Fibroblast of villous mesenchyme (primary cell): ENCODE measurements at places on chromosomes 16 and 17. TPM values are rescaled to one million over a fixed set of nuclear protein-coding genes. Genes with fewer than 3 reads are reported as not detected.

PTX4 gene
- total RNA-seq = 0.32 and 0.43 TPM in 2 replicates

OR2C1 gene
- total RNA-seq = not detected in 2 replicates

DHX8 gene
- total RNA-seq = 44.1 and 47.5 TPM in 2 replicates

C16orf86 gene
- total RNA-seq = 1.3 and 3.9 TPM in 2 replicates

CDK5R1 gene
- 0.64 and 0.86 TPM in 2 replicates for total RNA-seq

CAPNS2 gene
- 1.3 and 2.6 TPM in 2 replicates for total RNA-seq

EPN3 gene
- total RNA-seq = under 0.01 TPM in 1 of 2 replicates, not detected in the other

LHX1 gene
- not detected in 2 replicates for total RNA-seq

GRCh38 chr16:87367529-87367928 lies 16.0 kb downstream of the FBXO31 start:
- DNase-seq = no peak

DNA sequence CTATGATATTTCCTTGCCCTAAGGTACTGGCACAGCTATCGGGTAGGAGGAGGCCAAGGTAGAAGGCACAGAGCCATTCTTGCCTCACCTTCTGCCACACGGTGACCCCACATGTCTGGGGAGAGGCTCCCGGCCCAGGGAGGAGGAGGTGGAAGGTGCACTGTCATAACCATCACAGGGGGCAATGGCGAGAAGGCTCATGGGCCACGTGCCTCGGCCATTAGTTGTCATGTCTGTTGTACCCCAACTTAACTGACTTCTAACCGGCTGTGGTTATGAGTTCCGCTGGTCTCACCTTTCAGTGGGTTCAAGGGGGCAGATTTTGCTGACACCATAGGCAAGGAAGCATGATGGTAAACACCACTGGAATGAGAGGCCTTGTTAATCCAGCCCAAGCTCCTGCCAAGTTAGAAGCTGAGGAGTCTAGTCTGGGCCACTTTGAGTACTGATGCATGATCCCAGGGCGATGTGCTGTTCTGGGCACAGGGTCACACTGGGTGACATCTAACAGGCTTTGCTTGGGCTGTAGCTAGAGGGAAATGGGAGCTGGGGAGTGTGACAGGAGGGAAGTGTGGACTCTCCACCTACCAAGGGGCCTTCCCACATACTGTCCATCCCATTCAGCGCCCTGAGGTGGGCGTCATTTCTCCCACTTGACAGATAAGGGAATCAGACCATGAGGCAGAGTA lies 39.6 kb downstream of the HLF start:
- DNase-seq = no peak

- peak; percentile 88 for DNase-seq
Observed at GRCh38 chr16:77288222-77288621, 89.0 kb downstream of the SYCE1L start.

DNA sequence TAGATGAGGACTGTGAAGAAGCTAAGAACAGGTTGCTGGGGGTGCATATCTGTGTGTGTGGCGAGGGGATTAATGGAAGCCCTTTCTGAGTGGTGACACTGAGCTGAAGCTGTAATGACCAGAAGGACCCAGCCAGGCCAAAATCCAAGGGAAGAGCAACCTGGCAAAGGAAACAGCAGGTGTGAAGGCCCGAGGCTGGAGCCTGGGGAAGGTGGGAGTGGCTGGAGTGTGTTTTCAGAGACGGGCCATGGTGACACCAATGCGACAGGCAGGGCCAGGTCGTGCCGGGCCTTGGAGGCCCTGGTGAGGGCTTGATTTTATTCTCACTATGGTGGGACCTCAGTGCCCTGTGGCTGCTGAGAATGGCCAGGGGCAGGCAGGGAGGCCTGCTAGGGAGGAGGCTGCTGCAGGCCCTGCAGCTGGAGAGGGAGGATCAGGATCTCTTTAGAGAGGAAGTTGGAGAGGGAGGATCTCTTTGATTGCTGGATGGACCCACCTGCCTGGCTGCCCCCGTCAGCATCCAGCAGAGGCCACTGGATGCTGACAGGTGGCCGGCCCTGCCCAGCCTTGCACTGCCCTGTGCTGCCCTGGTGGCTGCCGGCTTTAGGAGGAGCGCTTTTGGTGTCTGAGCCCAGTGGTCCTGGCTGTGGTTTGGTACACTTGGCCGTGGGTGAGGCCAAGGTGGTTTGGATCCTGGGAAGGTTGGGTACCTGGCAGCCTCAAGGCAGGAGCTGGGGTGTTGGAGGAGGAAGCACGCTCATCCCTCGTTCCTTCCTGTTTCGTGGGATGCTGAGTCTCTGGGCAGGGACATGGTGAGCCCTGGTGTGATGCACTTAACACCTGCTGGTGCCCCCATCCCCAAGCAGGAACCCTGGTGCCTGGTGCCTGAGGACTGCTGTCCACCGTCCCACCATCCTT lies 188.3 kb downstream of the SEC14L1 start:
- no peak for DNase-seq

GRCh38 chr16:52492789-52493357 lies 54.1 kb downstream of the TOX3 start:
- no peak for DNase-seq

DNA sequence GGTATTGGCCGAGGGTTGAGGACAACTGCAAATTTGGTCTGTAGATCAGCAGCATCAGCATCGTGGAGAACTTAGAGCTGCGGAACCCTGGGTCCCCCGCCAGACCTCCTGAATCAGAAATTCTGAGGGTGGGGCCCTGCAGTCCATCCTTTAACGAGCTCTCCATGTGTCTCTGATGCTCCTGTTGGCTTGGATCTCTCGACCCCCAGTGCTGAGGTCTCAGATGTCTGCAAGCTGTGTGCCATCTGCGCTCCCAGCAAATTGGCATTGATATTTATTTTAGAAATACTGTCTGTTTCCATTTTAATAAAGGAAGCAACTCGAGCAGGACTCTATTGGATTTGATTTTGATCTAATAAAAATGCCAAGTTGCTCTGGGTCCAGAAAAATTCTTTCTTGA lies 250.0 kb downstream of the KATNIP start:
- DNase-seq = no peak

DNA sequence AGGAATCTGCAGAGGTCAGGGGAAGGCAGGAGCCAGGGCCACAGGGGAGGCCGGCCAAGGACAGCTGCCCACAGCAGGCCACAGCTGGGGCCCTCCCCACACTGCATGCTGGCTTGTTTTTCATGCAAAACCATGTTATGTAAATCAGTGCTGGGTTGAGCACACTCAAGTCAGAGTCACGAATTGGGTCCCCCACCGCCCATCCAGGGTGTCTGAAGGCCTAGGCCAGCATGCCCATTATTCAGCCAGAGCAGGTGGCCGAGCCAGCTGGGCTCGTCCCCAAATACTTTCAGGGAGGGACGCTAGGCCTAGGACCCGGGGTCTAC lies 51.2 kb upstream of the TOB1 start:
- DNase-seq = no peak

DNA sequence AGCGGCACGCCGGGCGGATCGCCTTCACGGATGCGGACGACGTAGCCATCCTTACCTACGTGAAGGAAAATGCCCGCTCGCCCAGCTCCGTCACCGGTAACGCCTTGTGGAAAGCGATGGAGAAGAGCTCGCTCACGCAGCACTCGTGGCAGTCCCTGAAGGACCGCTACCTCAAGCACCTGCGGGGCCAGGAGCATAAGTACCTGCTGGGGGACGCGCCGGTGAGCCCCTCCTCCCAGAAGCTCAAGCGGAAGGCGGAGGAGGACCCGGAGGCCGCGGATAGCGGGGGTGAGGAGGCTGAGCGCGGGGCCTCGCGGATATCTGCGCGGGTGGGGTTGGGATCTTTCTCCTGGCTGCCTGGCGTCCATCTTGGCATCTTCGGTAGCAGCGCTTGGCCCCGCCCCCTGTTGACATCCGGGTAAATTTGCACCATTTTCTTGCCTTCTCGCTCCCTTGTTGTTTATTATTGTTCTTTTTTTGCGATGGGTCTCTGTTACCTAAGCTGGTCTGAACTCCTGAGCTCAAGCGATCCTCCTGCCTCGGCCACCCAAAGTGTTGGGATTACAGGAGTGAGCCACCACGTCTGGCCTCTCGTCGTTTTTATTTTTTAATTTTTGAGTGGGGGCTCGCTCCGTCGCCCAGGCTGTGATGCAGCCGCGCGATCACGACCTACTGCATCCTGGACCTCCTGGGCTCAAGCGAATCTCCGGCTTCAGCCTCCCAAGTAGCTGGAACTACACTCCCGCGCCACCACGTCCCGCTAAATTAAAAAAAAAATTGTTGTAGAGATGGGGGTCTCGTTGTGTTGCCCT lies 898 bp downstream of the TERF2IP start:
- peak; percentile 76 for DNase-seq

DNA sequence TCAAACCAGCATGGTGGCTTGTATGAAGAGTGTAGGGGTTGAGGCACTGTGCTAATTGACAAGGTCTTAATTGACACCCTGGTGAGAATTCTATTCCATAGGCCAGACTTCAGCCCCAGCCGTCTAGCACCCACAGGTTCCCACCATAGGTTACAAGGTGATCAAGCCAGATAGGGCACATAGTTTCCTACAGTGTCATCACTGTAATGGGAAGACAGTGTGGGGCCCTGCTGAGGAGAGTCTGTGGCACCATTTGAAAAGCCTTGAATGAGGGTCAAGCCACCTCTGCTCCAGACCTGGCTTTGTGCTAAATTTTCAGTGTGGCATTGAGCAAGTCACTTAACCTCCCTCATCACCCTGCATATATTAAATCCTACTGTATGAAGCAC lies 36.2 kb downstream of the YPEL2 start:
- DNase-seq = no peak

DNA sequence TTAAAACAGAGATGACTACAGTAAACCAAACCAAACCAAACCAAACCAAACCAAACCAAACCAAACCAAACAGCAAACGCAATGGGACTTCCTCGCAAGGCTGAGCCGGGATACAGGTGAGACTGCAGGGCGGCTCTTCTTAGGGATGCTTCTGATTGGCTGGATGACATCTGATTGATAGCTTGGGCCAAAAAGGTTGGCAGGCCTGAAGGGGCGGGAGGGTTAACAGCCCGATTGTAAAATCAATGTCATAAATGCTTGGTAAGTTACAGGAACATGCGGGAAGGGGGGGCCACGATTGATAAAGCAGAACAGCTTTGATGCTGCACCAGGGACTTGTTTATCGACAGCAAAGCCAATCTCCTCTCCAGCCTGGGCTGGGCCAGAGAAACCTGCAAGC lies 86.1 kb downstream of the ZFHX3 start:
- DNase-seq = no peak

GRCh38 chr16:56657555-56658326 lies at the start of gene MT1F:
Gene MT1F, plus strand, starts transcription at chr16:56657959. Its CDS starts 100 bp downstream, at chr16:56658059.
- DNase-seq = peak; percentile 23

DNA sequence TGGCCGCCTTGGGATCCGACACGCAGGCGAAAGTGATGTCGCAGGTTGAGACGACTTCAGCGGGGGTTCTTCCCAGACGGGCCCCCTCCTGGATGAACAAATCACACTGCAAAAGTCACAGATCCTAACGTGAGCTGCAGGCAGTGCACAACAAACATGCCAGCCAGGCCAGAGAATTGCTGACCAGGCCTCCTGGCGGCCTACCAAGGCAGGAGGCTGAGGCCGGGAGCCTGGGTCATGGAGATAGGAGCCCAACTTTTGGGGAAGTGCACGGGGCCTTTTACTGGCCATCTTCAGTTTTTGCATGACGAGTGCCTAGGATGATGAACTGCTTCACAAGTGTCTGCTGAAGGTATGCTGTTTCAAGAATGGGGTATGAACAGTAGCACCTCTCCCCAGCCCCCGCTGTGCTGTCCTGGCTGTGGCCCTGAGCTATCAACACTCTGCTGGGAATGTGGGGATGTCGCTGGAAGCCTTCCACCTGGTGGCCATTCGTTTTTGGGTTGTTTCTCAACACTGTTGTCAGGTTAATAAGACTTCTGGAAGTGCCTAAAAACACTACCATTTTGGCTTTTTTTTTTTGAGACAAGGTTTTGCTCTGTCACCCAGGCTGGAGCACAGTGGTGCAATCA lies 12.2 kb upstream of the ROGDI start:
- DNase-seq = peak; percentile 32

GRCh38 chr17:4525691-4526397 lies 27.2 kb downstream of the SPNS2 start:
- DNase-seq = no peak

GRCh38 chr17:10614536-10615155 lies 42.5 kb downstream of the MYH3 start:
- peak; percentile 67 for DNase-seq

DNA sequence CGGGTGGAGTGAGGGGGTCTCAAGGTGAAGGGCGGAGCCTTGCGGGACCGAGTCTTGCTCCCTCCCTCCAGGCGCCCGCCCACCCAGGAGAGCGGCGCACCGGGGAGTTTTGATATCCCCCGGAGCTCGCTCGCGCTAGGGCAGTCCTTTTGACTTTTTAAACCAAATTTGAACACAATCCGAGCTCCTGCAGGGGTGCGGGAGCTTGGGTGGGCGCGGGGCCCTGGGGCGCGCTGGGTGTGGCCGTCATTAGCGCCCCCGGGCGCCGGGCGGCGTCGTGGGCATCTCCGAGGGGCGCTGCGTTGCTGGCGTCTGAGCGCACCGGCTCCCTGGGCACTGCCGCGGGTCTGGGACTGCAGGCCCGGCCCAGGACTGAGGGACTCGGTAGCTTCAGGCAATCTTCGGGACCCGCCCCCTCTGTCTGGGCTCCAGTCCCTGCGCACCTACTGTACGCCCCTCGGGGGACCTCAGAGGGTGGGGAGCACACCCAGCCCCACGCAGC lies 10.9 kb downstream of the MAF start:
- no peak for DNase-seq

DNA sequence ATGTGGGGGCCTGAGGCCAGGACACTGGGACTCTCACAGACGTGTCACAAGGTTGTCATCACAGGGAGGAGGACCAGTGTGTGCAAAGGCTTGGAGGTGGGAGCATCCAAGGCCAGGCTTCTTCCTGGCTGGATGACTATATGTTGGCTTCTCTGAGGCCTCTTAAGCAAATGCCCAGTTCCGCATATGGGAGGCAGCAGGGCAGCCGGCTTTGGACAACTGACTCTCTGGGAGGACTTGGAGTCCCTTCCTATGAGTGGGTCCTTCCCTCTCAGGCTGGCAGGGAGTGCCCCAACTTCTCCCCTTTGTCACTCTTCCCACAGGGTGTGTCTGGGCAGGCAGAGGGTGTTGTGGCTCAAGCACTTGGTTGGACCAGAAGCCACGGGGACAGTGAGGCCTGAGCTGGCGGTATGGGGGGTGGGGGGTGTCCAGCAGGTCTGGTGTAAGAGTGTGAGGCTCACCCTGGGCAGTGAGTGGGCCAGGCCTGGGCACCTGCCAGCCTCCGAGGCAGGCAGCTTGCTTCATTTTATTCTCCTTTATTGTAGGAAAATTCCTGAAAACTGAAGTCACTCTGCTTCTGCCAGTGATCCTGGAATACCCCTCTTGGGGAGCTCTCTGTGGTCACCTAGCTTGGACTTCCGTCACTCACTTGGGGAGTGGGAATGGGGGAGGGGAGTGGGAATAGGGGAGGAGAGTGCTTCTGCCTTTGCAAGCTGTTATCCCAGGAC lies 14.9 kb downstream of the ADGRG1 start:
- DNase-seq = no peak
